H1 (cell line): ENCODE measurements at places on chromosomes 13 and 19. TPM values are rescaled to one million over a fixed set of nuclear protein-coding genes. Genes with fewer than 3 reads are reported as not detected.
A peak's percentile ranks its signal among the peaks of the same experiment; 100 is the strongest.

The KANK3 gene
- 2.3 and 2.5 TPM in 2 replicates for total RNA-seq

GRCh38 chr13:96431044-96431581 is 341.2 kb downstream of the HS6ST3 start:
- DNase-seq, result no peak

- DNase-seq, result no peak
Observed at GRCh38 chr19:6005321-6006069, 27.6 kb upstream of the RANBP3 start.

DNA sequence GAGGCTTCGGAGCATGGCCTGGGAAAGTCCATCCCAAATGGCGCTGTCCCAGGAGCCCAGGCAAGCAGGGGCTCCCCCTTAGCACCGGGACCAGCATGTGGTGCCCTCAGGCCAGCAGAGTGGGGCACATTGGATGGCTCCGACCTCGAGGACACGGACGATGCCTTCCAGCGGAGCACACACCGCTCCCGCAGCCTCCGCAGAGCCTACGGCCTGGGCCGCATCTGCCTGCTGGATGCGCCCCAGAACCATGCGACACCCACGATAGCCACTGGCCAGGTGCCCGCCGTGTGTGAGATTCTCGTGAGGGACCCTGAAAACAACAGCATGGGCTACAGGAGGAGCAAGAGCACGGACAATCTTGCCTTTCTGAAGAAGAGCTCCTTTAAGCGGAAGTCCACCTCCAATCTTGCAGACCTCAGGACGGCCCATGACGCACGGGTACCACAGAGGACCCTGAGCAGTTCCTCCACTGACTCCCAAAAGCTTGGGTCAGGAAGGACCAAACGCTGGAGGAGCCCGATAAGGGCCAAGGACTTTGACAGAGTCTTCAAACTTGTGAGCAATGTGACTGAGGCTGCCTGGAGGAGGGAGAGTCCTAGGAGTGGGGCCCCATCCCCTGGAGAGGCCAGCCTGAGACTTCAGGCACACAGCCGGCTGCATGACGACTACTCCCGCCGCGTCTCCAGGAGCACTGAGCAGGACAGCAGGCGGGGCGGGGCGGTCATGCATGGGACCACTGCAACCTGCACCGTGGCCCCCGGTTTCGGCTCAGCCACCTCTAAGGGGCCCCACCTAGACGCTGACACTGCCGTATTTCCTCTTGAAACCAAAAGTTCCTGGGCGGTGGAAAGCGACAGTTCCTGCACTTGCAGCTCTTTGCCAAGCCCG is 63.1 kb downstream of the SPATA13 start:
- no peak for DNase-seq

GRCh38 chr13:46717275-46717674 is 79.7 kb downstream of the ESD start:
- no peak for DNase-seq

DNA sequence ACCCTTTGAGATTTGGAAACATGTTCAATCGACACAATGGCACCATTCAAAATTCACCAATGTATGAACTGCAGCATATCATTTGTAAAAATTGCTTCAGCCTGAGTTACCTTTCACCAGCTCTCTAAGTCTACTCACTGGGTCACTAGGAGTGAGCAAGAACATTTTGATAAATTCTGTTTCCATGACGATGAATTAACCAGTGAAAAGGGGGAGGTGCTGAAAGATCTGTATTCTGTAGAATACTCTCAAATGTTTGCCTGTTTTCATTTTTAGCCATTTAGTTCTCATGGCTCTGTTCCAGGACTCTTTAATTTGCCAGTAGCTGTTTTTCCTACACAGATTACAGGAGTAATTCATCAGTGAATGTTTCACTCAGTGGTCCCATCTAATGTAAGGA is 883.4 kb downstream of the DIAPH3 start:
- DNase-seq, result no peak

GRCh38 chr19:19064811-19065745 is 1.3 kb downstream of the SLC25A42 start:
- DNase-seq, result no peak

The BEST2 gene
- total RNA-seq, result 4.6 TPM in 2 replicates

DNA sequence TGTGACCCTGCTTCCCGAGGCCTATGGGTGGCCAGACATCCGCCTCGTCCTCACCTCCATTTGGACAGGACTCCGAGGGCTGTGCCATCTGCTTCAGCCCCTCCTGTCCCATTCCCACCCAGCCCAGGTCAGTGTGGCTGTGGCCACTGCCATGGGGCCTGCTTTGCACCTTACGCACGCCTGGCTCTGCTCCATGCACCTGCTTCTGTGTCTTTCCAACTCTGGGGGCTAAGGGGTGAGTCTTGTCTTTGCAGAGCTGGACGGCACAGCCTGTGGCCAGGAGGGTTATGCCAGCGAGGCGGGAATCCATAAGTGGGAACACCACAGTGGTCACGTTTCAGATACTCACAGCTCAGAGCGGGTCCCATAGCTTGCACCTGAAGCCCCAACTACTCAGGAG is 5.2 kb upstream of the ZNF554 start:
- DNase-seq, result no peak

DNA sequence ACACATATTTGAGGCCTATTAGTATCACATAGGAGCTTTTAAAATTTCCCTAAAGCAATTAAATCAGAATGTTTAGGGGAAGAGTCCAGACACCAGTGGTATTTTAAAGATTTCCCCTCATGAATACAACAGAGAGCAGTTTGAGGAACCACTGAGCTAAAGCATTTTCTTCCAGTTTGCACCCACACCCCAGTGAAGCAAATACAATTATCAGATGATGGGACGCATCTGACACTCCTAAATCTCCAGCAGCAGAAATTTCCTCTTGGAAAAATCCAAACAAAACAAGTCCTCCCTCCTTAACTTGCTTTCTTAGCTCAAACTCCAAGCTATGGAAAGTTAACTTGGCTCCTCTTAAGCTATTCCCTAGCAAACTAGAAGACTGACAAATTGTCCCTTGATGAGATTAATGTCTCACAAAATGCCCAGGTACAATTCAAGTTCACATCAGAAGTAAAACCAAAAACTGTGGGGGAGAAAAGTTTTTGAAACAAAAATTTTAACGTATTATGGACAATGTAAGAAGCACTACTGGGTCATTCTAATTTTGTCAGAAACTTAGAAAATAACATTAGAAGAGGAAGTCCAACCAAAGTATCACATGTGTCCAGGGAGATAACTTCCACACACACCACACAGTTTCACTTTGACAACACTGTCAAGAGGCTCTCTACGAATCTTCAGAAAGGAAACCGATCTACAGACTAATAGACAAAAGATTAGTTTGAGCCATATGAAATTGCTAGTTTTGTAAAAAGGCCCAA is 74.1 kb downstream of the ABCC4 start:
- no peak for DNase-seq

- no peak for DNase-seq
Observed at GRCh38 chr13:49354719-49355118, 89.1 kb downstream of the CAB39L start.

GRCh38 chr19:16444269-16444600 is 27.5 kb downstream of the EPS15L1 start:
- DNase-seq, result no peak

DNA sequence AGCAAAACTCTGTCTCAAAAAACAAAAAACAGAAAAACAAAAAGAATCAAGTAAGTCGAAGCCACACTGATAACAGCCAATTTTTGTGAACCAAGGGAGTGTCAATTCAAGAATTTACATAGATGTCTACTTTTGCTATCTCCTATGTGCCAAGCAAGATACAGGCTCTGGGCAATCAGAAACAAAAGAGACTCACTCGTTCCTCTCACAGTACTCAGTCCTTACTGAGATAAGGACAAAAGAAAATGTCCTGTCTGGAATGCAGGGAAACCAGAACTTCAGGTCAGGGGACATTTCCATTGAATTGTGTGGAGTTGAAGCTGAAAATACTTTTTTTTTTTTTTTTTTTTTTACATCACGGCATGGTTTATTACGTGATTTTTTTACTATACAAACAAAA is 53.0 kb downstream of the NLRP12 start:
- DNase-seq, result no peak

The STOML3 gene
- total RNA-seq, result not detected in 2 replicates

DNA sequence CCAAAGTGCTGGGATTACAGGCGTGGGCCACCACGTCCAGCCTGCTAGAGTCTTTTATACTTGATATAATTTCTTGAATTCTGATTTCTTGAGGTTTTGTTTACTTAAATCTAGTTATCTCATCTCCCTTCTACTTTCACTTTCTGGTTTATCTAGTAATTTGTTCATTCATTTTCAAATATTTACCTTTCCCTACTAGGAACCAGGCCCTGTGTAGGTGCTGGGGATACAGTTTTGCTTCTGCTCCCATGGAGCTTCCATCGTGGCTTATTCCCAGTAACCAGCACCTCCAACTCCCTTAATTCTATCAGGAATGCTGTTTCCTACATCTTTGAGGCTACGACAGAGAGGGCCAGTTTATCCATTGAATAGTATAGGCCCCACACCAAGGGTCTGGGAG is 24.1 kb upstream of the TRIM13 start:
- DNase-seq, result no peak

DNA sequence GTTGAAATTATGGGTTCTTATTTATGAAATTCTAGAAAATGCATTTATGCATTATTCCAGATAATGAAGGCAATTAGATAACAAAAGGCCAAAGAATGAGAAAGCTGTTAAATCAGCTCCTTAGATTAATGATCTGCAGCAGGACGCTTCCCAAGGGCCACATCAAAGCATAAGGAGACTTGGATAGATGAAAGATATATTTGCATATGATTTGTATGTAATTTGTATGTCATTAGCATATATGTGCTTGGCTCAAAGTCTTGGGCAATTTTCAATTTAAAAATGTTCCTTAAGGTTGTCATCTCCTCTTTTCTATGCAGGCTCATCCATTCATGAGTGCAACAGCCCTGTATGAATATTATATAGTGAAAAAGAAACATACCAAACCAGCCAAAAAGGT is 126.8 kb upstream of the IRS2 start:
- no peak for DNase-seq

- peak; percentile 71 for DNase-seq
Observed at GRCh38 chr13:93216122-93216521, 10.5 kb upstream of the GPC6 start.

DNA sequence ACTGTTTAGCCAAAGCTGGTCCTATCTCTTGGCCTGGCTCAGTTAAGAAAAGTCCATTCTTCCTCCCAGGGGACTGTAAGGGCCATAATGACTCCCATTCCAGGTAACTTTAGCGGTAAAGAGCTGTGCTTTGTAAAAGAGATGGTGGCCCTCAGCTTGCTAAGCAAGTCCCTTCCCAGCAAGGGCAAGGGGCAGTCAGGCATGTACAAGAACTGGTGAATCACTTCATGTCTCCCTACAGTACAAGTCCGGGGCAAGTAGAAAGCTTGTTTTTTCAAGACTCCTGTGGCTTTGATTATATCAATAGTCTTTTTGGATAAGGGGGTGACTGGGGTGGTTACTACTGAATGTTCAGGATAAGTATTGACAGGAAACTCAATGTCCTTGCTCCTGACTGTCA is 88.9 kb downstream of the SLC25A15 start:
- no peak for DNase-seq

The TNFSF13B gene
- not detected in 2 replicates for total RNA-seq

- DNase-seq, result no peak
Observed at GRCh38 chr19:39544226-39544903, 4.4 kb upstream of the EID2 start.

The TYROBP gene
- not detected in 2 replicates for total RNA-seq

- DNase-seq, result no peak
Observed at GRCh38 chr19:3369337-3370213, 3.2 kb downstream of the NFIC start.

GRCh38 chr13:31250435-31250834 is 50.7 kb downstream of the B3GLCT start:
- no peak for DNase-seq

GRCh38 chr19:3784607-3785450 is 1.4 kb downstream of the MATK start:
- no peak for DNase-seq

DNA sequence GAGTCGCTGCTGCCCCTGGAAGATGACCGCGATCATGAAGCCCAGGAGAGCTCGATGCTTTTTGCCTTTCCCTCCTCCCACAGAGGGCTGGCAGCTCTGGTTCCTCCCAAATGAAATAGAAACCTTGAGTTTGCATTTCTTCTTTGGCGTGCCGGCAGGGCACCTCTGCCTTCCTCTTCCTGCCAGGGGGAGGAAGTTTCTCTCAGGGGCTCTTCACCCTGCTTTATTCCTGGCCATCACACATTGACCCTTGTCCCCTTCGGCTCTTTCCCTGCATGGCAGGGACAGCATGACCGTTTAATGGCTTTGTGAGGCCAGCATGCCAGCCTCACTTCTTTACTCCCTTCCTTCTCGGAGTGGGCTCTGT is 47.9 kb downstream of the ACTN4 start:
- DNase-seq, result no peak

The VSIG10L gene
- 10.2 and 10.3 TPM in 2 replicates for total RNA-seq

- DNase-seq, result no peak
Observed at GRCh38 chr13:72199640-72200039, 332.6 kb upstream of the DACH1 start.

DNA sequence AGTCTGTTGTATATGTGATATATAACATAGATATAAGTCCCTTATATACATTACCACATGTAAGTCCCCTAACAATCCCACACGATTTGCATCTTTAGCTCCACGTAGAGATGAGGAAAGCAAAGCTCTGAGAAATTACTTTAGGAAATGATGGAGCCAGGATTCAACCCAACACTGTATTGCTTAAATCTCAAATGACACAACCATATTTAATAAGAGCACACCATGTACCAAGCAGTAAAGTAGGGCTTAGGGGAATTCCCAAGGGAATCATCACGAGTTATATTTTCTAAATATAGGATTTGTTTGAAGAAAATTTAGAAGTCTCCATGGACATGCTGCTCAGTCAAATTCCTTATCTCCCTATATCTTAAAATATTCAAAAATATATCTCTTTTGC is 61.3 kb upstream of the POMP start:
- no peak for DNase-seq

The ACP7 gene
- 0.50 and 0.98 TPM in 2 replicates for total RNA-seq

The MYH14 gene
- 25.7 and 28.6 TPM in 2 replicates for total RNA-seq

DNA sequence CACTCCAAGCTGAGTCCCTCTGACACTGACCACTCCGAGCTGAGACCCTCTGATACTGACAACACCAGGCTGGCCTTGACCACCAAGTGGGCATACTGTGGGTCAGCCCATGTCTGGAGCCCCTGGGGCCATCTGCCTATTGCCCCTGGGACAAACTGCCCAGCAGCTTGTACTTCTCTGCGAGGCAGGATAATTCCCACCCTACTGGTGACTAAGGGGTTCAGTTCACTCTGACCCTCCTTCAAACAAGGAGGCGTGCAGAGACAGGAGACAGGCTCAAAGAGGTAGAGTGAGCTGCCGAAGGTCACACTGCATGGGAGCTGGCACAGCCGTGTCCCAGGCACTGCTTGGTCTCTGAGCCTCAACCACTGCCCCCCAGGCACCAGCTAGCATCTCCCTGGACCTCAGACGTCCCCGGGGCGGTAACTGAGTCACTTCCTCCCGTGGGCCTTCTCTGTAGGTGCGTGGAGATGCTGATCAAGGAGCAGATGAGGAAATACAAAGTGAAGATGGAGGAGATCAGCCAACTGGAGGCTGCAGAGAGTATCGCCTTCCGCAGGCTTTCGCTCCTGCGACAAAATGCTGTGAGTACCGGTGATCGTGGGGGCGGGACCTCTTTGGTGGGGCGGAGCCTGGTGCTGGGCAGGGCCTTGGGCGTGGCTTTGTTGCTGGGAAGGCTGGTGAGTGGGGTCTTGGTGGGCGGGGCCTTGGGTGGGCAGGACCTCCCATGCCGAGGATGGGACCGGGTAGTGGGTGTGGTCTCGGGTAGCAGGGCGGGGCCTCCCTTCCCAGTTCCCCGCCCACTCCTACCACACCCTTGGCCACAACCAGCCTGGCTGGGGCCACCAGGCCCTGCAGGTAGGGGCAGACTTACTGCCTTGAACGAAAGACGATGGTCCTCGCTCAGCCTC is 5.8 kb upstream of the USE1 start:
- DNase-seq, result peak; percentile 100
